ENCODE measurements at places on chromosomes 7 and 10.

DNA sequence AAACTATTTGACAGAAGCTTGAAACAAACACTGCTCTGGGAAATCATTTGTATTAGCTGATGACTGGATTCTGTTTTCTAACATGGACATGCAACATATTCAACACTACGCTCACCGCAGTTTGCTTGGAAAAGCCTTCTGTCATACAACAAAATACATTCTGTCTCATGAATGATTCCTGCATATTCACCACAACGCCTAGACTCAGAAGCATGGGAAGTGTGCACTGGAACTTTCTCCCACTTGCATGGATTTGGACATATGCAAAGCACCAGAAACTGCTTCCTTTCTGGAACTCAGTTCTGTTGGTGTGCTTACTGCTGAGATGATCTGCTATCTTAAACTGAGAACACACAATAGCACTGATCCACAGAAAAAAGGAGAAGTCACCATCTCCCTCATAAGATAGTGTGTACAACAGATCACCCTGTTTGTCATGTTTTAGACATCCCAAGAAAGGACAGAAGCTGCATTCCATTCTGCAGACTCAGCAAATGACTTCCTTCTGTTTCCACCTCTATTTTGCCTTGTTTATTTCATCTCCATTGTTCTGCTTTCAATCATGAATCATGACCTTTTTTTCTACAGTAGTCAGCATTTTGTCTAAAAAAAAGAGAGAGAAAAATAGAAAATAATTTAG is 115.8 kb downstream of the HTR7 start:
- no peak for DNase-seq

DNA sequence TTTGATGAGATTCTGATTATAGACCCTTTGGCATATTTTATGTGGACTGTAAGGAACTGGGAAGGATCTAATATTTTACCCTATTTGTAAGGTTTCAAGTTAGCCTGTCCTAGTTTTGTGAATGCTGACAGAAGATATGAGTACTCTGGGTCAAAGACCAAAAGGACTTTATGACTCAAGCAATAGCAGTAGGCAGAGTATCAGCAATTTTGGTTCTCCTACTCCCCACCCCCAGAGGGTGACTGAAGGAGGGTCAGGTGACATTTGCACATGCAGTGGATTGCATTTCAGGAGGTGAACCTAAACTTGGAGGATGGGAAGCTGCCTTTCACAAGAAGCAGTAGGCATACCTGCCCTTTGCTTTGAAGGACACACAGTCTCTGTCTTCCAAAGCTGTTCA is 84.0 kb upstream of the KLF6 start:
- no peak for DNase-seq

- DNase-seq = no peak
Observed at GRCh38 chr10:108445746-108446145, 1281.2 kb upstream of the SORCS1 start.

DNA sequence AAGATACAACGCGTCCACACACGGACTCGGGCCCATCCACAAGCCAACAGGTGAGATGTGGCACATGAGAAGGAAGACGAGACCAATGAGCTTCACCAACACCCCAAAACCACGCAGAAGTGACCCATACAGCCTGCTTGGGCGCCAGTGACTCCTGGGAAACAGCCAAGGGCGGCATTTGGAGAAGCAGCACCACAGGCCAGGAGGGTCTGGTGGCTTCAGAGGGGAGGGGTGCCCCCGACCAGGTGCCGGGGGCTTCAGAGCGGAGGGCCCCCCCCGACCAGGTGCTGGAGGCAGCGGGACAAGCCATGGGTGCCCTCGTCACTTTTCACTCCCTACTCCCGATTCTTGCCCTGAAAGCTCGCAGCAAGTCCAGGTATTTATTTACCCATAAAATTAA is 140.1 kb downstream of the DIP2C start:
- DNase-seq = no peak

DNA sequence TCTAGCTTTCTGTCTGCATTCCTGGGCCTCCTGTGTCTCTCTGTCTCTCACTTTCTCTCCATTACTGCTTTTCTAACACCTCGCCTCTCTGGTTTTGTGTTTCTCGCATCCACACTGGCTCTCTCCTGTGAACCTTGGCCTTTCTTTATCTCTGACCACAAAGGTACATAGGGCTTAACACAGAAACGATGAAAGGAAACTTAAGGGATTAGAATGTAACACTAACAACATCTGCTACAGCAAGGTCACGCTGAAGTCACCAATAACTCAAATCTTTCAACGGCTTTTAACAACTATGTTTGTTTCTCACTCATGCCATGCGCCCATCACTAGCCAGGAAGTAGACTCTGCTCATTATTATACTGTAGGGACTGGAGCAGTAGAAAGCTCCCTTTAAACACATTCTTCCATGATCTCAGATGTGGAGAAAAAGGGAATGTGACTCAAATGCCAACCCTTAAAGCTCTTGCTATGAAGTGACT is 9.3 kb upstream of the OR6V1 start:
- DNase-seq = peak; percentile 21

DNA sequence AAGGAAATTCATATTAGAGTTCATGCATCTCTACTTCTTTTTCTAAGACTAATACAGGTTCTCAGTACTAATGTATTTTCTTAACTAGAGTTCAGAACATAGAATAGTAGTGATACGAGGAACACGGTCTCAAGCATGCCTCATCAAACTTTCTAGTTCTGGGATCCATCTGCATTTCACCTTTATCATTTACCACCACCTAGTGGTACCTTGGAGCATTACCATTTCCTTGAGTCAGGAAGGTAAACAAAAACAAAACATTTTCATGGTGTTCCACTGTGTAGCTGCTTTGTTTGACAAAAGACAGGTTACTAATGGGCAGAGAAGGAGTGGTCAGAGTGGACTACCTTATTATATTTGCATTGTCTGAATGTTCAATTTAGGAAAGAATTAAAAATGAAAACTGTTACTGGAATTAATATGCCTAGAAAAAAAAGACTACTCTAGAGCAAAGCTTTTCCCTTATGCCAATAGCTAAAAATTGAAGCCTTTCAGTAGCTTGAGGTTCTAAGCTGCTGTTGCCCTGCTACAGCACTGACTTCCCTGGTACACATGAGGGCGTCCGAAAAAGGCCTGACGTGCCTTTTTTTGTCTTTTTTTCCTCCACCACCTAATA is 44.5 kb downstream of the STARD3NL start:
- DNase-seq = peak; percentile 21

DNA sequence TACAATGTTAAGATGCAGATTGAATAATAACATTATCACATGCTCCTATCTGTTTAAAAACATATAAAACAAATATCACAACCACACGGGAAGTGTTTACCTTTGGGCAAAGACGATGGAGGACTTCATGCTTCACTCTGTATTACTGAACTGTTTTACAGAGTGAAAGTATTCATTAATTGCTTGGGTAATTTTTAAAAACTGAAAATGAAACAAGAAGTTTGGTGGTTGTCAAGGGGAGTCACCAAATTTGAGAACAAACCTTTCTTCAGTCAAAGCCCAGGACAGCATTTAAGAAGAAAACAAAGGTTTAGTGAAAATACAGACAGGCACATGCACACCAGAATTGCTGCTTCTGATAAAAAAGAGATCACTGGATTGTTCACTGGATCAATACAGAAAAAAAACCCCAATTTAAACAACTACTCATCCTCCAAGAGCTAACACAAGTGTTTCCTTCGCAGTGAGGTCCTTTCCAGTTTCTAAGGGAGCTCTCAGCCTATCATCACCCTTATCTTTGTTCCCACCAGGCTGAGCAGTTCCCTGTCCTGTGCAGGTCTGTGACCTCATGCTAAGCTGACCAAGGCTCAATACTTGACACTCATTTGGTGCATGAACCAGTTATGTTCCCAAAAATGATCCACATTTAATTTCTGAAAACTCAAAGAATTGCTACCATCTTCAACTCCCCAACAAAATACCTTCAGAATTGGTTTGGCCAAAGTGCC is 8.8 kb downstream of the PARP12 start:
- DNase-seq = no peak

DNA sequence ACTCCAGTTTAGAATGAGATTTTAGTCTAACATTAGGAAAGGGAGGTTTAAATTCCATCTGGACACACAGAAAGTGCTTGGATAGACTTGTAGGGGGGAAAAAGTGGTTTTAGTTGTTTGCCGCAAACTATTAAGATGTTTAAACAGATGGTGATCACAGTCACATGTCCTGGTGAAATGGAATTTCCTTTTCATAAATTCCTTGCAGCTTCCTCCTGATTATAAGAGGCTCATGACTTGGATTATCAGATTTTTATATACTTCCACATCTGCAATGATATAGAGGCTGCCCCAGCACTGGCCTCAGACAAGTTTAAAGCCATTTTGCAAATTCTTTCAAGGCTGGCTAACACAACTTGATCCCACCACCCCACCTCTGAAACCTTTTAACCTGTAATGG is 106.4 kb upstream of the ARMC3 start:
- no peak for DNase-seq

DNA sequence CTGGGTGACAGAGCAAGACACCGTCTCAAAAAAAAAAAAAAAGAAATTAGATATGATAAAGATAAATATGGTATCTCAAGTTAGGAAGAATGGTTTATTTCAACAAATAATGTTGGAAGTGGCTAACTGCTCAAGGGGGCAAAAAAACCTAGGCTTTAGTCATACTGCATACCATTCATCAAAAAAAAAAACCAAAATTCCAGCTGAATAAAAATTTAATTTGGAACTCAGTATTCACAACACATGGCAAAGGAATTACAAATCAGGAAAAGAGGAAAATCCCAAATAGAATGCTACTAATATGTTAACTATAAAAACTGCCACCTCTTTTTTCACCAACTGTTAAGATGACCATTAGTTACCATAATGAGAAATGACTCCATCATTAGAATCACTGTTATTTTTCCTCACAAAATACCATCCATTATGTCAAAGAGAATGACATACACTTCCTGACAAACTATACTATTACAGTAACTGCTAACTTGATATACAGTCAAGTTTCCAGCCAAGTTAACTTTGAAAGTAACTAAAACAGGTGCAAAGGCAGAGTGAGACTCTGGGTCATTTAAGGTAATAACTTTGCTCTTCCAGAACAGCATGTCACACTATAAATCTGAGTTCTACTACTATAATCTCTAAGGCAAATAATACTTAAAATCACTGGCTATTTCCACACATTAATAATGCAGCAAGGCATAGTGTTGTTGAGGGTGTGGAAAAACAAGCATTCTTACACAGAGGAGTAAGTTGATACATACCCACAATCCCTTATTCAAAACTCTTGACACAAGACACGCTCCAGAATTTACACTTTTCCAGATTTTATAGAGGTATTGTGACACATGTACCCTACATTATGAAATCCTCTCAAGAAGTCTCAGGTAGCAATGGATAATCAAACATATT is 10.2 kb downstream of the KBTBD2 start:
- DNase-seq = no peak

- no peak for DNase-seq
Observed at GRCh38 chr10:52172581-52172980, 141.5 kb upstream of the DKK1 start.

DNA sequence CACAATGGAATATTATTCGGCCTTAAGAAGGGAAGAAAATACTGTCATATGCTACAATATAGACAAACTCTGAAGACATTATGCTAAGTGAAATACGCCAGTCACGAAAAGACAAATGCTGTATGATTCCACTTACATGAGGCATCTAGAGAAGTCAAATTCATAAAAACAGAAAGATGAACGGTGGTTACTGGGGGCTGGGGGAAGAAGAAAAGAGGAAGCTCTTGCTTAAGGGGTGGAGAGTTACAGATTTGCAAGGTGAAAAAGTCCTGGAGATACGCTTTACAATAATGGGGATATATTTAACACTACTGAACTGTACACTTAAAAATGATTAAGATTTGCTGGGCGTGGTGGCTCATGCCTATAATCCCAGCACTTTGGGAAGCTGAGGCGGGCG is 49.0 kb downstream of the PSMC2 start:
- no peak for DNase-seq

GRCh38 chr7:124701955-124702354 is 63.6 kb downstream of the GPR37 start:
- no peak for DNase-seq

- DNase-seq = no peak
Observed at GRCh38 chr10:64394744-64395143, 873.5 kb downstream of the REEP3 start.

- no peak for DNase-seq
Observed at GRCh38 chr7:30027065-30027456, 559 bp upstream of the FKBP14 start.
